ENCODE measurements at places on chromosomes 12 and 14.

DNA sequence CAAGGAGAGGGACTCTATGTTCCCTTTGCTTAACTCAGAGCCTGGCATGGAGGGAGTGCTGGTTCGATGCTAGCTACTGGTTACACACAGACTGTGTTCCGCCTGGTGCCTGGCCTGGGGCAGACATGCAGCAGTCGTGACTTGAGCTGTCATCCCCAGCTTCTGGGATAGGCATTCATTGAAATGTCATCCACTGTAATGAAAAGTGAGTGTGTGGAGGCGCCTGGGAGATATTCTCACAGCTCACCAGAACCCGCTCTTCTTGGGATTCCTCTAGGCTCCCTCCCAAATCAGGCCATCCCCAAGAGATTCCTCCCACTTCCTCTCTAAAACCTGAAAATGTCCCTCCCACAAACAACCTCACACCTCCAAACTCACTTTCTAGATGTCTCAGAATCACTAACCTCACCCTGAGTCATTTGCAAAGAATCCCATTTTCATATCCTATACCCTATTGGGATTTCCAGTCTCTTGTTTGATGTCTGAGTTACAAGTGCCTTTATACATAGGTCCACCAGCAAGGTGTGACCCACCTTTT, 82.8 kb downstream of the CRACR2A start:
- DNase-seq: no peak

GRCh38 chr14:30223385-30223785, 295.7 kb upstream of the PRKD1 start:
- no peak for DNase-seq

DNA sequence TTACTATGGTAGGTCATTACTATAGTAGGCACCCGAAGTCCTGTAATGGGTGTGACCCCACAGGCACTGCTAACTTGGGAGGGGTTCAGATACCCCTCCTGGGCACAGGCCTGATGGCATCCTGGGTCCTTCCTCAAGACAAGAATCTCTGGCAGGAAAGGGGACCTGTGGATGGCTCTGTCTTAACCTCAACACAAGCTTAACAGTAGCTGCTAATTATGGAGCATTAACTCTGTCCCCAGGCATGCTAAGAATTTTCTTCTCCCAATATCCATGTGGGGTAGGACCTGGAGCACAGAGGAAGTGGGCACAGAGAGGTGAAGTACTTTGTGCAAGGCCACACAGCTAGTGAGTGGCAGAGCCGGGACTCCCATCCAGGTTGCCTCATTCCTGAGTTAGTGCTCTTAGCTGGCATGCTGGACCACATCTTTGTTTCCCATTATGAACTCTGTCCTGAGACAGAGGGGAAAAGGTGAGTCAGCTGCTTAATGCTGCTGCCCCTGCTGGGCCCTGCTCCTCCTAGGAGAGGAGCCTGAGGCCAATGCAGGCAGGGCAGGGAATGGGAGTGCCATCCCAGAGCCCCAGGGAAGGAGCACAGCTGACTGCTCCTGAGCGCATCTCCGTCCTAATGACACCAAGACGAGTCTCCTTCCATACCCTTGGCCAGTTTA, 32.1 kb downstream of the GALNT16 start:
- no peak for DNase-seq

DNA sequence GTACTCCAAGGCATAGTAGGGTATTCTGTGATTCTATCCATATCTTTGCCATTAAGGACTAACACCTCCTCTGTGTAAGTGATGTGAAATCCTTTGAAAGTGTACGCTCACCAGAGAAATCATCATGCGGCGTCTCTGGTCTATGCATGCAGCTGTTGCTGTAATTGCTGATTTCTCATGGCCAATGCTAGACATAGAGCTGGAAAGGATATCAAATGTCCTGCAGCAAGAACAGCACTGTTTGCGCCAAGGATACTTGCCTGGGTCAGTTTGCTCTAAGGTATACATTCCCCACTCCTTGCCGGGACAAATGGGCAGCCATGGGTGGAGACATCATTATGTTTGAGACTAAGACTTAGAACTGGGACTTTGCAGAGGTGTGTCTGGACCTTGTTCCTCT, 896.4 kb downstream of the BCL11B start:
- no peak for DNase-seq

DNA sequence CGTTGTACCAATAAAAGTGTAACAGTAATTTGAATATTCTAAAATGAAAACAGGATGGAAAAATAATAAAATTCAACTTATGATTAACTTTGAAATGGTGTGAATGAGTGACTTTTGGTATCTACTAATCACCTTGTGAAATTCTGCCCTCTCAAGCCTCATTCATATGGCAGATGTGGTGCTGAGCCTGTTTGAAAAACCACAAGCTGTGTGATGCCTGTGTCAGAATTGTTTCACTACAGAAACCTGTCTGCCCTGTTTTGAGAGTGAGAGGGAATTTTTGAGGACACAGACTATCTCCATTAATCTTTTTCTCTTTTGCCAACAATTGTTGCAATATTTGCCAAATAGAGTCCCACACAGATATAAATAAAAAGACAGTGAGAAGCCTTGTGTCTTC, 3.9 kb upstream of the RNU6-7 start:
- DNase-seq: no peak

- DNase-seq: no peak
These were observed at the start of gene SETD1B for GRCh38 chr12:121803861-121804416. TSS of gene SETD1B (plus strand) at chr12:121804009. CDS start at chr12:121804738, 729 bp downstream.
